ENCODE measurements at places on chromosomes 6 and 20. TPM values are rescaled to one million over a fixed set of nuclear protein-coding genes. Genes with fewer than 3 reads are reported as not detected.

Gene PHACTR1
- 0.55 TPM for total RNA-seq

Gene DZANK1
- total RNA-seq = 1.7 TPM

Gene FERMT1
- total RNA-seq = 7.0 TPM

Gene GTF2H4
- total RNA-seq = 24.9 TPM

Gene SOX4
- total RNA-seq = 8.8 TPM

Measured in A172 (cell line).